Stimulated activated CD8-positive, alpha-beta memory T cell treated with anti-CD3 and anti-CD28 coated beads, Interleukin-7, amount 100 ng/mL, for 1 hour (primary cell): ENCODE measurements at places on chromosomes 12 and 14.

DNA sequence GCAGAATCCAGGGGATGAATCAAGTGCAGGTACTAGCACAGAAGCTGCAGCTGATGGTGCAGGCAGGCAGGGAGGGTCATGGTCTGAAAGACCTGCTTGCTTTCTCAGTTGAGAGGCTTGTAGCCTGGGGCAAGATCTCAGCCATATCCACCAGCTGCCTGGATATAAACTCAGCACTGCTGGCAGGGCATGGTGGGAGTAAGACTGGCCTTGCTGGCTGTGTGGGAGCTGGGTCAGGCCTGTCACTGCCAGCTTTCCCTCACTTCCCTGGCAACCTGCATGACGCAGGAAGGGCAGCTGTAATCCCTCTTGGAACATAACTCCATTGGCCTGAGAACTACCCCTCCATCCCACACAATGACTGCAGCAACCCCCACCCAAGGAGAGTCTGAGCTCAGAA lies 230.1 kb downstream of the ANO6 start:
- no peak for DNase-seq

DNA sequence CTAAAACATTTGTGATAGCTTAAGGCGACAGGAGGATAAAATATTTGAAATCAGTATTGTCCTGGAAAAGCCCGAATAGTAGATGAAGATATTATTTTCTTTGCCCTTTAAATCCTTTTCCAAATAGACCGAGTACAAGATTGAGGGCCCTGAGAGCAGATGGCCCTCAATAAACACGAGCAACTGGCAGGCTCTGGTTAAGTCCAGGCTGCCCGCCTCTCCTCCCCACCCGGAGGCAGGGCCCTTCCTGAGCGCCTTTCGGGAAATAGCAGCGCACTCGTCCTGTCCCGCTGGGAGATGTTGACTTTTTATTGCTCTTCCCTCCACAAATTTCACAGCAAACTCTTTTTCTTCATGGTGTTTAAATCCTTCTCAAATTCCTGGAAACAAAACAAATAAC lies 50.8 kb upstream of the MAX start:
- DNase-seq, result no peak

DNA sequence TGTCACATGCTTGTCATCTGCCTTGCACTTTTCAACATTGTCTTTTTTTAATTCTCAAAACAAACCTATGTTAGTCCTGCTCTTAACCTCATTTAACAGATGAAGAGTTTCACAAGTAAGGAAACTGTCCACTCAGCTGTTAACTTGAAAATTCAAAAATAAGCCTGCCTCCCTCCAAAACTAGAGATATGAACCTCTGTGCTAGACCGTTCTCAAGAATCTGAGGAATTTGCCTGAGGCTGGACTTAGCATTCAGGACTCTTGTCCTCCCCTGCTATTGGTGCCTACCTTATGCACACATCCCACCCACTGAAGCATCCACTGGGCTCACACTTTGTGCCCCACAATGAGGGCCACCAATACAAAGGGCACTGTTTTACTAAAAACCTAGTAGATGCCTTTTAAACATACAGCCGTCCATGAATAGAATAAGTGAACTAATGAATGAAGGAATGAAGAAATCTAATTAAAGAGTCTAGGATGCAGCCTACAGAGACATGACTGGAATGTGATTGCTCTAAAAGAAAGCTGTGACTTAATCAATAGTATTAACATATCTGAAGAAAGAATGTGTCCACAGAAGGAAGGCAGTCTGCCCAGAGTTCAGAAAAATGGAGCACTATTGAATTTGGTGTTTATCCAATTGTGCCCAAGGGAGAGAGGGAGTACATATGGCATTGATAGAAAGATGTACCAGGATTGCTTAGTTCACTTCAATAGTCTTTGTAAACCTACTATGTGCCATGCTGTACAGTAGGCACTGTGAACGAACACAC lies 238.5 kb downstream of the SPTSSA start:
- no peak for DNase-seq

DNA sequence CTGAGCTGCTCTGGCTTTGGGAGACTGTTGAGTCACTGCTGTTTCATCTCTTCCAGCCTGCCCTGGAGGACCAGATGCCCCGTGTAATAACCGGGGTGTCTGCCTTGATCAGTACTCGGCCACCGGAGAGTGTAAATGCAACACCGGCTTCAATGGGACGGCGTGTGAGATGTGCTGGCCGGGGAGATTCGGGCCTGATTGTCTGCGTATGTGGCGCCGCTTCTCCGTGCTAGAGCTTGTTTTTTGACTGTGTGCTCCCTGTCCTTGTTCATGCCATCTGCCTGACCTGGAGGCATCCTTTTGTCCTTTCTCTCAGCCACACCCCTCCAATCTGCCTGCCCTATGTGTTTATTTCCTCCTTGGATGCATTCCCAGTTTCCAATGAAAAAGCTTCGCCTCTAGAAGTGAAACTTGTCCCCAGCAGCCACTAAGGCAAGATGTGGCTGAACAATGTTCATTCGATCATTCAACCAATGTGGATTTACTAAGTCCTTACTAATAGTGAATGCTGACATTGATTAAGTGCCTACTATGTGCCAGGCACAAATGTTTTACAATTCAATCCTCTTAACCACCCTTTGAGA lies 98.6 kb downstream of the NT5DC3 start:
- no peak for DNase-seq

GRCh38 chr12:4957761-4958160 lies 48.1 kb downstream of the KCNA1 start:
- DNase-seq, result no peak

DNA sequence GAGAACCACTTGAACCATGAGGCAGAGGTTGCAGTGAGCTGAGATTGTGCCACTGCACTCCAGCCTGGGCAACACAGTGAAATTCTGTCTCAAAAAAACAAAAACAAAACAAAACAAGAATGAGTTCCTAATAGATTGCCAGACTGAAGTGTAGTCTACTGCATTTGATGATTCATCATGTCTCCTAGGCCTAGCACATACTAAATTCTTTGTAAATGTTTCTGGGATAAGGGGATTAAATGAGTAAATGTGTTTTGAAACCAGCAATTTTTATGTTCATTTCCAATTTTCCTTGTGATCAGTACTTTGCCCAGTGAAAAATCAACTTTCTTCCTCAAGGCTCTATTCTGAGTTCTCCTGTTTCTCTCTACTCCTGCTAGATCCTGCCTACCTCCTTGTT lies 2.9 kb upstream of the DYRK2 start:
- no peak for DNase-seq
